G401 (cell line): ENCODE measurements at places on chromosomes 7 and 10. TPM values are rescaled to one million over a fixed set of nuclear protein-coding genes. Genes with fewer than 3 reads are reported as not detected.

The CYP2W1 gene
- total RNA-seq: 0.34 TPM in 1 of 2 replicates, not detected in the other

The GARIN1A gene
- total RNA-seq: 0.81 TPM in 1 of 2 replicates, not detected in the other

The SORCS1 gene
- not detected in 2 replicates for total RNA-seq

The TSPAN13 gene
- not detected in 2 replicates for total RNA-seq

The GIMAP2 gene
- not detected in 2 replicates for total RNA-seq

The CHN2 gene
- total RNA-seq: not detected in 2 replicates

The ABCB4 gene
- total RNA-seq: not detected in 2 replicates

The STEAP4 gene
- not detected in 2 replicates for total RNA-seq

The SPACDR gene
- total RNA-seq: not detected in 2 replicates

The PTF1A gene
- total RNA-seq: not detected in 2 replicates

GRCh38 chr10:28010821-28011220 lies 11.9 kb upstream of the ODAD2 start:
- DNase-seq: no peak

DNA sequence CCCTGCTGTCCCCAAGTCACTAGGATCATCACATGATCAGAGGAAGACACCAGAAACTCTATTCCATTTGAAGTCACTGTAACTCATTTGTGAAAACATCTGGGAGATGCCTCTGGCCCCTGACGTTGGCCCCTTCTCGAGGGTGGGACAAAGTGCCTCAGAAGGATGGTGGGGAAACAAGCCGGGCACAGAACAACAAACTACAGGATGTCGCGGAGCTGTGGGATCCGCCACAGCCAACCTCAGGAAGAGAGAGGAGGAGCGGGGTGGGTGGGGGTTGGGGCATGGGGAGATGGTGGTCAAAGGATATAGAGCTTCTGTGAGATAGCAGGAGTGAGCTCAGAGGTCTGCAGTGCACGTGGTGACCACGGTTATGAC lies 265.6 kb upstream of the TCERG1L start:
- DNase-seq: no peak

DNA sequence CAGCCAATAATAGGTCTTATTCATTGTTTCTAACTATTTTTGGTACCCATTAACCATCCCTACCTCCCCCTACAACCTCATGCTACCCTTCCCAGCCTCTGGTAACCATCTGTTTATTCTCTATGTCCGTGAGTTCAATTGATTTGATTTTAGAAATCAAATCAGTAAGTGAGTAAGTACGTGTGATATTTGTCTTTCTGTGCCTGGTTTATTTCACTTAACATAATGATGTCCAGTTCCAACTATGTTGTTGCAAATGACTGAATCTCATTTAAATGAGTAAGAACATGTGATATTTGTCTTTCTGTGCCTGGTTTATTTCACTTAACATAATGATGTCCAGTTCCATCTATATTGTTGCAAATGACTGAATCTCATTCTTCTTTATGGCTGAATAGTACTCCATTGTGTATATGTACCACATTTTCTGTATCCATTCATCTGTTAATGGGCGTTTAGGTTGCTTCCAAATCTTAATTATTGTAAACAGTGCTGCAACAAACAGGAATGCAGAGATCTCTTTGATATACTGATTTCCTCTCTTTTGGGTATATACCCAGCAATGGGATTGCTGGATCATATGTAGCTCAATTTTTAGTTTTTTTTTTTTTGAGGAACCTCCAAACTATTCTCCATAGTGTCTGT lies 49.7 kb upstream of the BICC1 start:
- no peak for DNase-seq

DNA sequence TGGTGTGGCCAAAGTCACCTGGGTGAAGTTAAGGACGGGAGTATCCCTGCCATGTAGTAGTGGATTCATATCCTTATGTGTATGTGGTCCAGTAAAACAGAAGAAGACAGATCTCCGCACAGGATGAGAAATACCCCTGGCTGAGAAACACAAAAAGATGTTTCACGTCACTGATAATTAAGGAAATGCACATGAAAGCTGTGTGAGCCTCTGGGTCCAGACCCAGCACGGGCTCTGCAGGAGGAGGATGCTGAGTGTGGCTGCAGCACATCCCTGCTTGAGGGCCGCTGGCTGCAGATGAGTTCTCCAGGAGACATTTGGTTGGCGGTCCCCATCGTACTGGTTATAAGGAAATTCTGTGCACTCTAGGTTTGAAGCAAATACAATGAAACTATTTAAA lies 8.2 kb upstream of the SUN1 start:
- peak; percentile 55 for DNase-seq

DNA sequence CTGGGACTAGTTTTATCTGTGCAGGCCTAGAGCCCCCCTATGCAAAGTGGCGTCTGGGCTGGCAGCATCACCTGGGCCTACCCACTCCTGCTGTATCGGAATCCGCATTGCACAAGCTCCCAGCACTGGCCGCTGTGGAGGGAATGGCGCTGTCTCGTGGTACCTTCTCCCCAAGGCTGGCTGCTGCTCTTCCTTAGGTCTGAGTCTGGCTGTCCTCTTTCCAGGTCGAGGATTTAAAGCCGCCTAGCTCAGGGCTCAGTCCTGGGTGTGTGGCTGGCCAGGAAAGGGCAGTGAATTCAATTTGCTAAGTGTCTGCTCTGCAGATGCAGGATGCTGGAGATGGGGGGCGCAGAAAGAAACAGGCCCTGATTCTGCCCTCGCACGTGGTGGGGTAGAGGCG lies 44.7 kb downstream of the MGMT start:
- DNase-seq: no peak

GRCh38 chr7:70387217-70387616 lies 744.7 kb upstream of the GALNT17 start:
- peak; percentile 77 for DNase-seq

GRCh38 chr7:134932707-134933370 lies 53.5 kb upstream of the AGBL3 start:
- peak; percentile 83 for DNase-seq

GRCh38 chr7:158655931-158656441 lies 48.6 kb downstream of the NCAPG2 start:
- DNase-seq: no peak

DNA sequence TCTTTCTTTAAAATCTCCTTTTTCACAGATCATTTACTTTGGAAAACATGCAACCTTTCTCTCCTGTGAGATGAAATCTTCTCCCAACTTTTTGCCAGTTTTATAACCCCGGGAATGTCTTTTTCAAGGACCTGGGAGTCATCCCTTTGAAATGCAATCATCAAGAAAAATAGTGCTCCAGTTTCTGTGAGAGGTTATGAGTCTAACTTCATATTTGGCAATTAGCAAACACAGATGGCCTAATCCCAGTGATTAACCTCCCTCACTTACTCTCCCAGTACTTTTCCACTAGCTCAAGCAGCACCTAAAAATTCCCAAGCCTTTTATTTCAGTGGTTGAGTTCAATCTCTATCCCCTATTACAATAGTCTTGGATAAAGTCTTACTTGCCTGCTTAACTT lies 185.8 kb upstream of the TMEM106B start:
- no peak for DNase-seq

- DNase-seq: no peak
Measured at GRCh38 chr10:36118314-36118713, 476.2 kb upstream of the FZD8 start.

DNA sequence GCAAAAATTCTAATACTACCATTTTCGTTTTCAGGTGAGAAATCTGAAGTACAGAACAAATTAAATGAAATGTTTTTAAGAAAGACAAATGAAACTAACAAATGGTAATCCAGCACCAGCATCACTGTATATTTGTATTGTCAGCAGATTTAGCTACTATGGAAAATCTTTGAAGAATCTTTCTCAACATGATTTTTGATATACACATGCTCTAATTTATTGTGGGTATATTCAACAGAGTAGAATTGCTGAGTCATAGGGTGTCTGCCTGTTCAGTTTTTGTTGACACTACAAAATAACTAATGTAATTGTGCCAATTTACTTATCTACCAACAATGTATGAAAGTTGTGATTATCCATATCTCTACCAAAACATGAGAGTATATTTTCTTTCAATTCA lies 437.6 kb downstream of the PCDH15 start:
- no peak for DNase-seq

DNA sequence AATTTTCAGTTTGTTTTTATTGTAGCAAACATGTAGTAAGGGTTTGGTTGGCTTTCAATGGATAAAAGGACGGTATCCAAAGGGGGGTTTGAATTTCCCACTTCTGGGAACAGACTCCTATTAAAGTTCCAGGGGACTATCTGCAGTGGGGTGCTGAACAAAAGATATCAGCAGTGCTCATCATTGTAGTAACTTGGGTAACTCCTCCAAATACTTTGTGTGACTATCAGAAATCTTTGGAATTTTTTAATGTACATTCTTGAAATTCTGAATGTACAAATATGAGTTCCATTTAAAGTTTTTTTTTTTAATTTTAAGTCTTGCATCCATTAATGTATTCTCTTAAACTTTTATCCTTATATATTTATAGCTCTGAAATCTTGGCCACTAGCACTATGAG lies 42.1 kb downstream of the CYP51A1 start:
- no peak for DNase-seq

GRCh38 chr10:64286533-64286932 lies 765.3 kb downstream of the REEP3 start:
- DNase-seq: no peak

GRCh38 chr10:126930883-126931503 lies 25.8 kb downstream of the DOCK1 start:
- DNase-seq: no peak

DNA sequence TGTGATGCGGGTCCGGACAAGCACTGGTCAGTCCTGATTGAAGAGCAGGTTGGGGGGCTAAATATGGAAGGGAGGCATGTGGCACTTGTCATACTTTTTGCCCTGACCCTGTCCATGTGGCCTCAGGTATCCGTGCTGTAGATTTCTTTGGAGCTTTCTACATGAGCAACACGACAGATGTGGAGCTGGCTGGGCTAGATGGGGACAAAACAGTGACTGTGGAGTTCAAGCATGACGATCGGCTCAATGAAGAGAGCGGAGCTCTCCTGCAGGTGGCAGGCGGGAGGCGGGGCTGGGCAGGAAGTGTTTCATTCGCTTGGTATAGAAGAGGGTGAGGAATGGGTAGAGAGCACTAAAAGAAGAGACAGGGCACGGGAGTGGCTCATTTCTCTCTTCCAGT lies 13.0 kb upstream of the CHCHD1 start:
- DNase-seq: no peak

- DNase-seq: no peak
Measured at GRCh38 chr7:105849122-105849855, 27.1 kb downstream of the ATXN7L1 start.

DNA sequence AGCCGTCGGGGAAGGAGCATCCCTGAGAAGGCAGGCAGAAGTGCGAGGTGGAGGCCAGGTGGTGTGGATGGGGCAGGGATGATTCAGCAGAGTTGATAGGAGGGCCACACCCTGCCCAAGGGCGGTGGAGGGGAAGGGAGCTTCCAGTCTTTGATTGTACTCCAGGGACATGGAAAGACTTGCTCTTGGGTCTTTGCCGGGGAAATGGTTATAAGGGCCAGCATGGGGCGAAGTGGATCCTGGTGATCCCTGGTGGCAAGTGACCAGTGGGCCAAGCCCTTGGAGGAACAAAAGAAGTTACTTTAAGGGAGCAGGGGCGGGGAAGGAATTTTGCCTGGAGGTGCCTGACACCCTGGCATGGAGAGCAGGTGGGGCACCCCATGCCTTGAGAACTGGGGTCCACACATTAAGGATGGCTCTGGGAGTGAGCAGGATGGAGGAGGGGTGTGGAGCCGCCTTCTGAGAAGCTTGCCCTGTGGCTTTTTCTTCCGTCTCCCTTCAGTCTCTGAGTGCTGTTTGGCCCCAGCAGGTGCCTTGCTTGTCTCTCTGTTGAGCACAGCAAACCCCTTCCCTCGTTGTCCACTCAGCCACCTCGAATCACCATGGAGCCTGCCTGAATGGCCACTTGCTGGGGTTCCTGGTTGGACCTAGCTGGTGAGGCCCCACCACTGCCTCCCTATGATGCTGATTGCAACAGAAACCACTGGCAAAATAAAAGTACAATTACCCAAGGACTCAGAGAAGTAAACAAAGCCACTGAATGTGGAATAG lies 83.9 kb downstream of the RAMP3 start:
- DNase-seq: no peak
